Muscle of arm (tissue), 14 donors: ENCODE measurements at places on chromosomes 12 and 14.

DNA sequence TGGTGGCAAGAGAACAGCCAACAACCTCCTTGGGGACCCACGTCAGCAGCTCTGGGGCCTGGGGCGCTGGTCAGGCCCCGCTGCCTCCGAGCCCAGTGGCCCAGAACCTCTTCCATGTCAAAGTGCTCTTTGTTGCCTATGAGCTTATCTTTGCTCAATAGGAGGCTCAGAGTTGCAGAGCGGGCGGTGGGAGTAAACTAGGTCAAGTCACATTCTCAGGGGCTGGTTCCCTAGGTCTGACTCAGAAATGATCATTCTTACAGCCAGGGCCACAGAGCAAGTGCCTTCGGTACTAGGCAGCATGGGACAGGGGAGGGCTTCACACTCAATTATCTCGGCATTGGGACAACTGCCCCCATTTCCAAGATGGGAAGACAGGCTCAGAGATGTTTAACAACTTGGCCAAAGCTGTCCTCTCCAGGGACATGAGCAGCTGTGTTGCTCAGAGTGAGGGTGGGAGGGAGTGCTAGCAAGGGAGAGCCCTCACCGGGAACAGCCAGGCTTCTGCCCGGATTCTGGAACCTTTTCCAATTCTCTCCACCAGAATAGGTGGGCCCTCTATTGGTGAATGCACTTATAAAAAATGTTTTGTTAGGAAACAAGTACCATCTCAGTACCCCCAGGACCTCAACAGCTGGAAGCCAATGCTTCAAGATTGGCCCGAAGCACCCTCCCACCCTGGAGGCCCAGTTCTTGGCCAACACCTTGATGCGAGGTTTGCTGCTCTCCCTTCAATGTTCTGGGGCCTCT is 11.9 kb downstream of the SLC25A29 start:
- DNase-seq: no peak

DNA sequence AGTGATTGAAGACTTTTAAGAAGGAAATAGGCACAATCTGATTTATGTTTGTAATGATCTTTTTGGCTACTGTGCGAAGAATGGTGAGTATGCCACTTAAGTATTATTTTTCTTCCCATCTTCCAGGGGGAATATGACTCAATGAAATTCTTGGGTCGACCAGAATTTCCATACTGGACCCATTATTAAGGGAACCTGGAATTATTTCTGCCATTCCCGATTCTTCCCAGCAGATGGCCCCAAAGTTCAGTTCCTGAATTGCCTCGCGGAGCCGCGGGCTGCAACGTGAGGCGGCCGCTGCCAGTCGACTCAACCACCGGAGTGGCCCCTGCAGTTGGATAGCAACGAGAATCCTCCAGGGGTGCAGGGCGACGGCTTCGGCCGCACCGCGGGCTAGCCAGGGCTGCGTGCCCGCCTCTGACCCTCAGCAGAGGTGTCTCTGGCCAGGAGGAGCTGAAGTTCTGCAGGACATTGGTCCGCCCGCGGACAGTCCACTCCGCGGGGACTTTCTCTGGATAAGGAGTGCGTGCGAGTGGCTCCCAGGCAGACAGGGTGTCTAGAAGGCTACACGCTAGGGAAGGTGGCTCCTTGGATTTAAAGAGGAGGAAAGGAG is 628 bp upstream of the TSHR start:
- peak; percentile 78 for DNase-seq

DNA sequence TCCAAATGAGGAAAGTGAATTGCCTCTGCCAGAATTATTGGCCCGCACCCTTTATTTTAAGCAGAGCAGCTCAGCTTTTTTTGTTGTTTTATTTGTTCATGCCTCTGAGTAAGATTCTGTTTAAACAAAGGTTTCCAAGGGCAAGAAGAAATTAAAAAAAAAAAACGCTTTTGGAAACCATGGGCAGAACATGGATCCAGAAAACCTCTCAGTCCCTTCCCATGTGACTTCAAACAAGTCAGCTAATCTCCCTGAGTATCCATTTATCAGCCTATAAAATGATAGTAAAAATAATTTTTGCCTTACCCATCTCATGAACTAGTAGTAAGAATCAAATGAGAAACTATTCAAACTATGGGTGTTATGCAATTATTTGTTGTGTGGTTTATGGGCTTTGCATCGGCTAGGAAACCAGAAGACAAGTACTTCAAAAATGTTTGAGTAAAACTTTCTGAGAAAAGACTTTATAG is 27.6 kb downstream of the KITLG start:
- DNase-seq: no peak

- no peak for DNase-seq
Observed at GRCh38 chr14:66216763-66217162, 269.4 kb upstream of the CCDC196 start.

GRCh38 chr14:88618476-88618875 is 55.6 kb downstream of the ZC3H14 start:
- no peak for DNase-seq

DNA sequence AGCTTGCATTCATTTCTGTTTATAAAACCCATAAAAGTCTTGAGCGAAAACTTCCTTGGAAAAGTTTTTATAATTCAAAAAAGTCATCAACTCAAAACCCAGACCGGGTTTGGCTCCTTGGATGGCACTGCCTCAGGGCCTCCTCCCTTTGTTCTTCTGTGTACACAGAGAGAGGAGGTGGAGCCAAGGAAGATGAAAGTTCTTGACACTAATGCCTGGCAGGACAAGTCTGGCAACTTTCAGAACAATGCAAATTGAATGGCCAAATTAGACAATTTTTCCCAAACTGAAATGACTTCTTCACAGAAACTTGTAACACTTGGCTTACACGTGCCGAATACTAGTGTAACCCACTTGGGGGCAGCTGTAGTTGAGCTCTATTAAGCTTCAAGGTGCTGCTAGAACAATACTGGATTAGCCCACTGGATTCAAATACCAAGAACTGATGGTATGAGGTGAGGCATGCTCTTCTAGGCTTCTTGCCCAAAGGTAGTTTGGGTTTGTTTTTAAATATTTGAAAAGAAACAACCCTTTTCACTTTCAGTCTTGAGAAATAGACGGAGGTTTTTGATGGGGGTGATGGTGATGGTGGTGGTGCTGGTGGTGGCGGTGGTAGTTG is 86.6 kb upstream of the FRMD6 start:
- no peak for DNase-seq

DNA sequence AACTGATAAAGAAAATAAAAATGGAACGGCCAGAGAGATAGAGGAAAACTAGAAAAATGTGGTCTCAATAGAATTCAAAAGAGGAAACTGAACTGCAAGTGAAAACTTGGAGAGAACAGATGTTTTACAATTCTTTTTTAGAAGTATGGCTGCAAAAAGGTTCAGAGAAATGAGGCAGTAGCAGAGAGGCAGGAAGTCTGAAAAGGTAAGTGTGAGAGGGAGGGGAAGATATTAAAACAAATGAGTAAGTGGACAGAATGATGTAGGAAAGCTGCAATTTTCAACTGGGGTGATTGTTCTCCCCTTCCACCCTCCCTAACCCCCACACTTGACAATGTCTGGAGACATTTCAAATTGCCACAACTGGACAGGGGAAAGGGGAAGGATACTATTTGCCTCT is 12.9 kb downstream of the BTBD7 start:
- no peak for DNase-seq

- no peak for DNase-seq
Observed at GRCh38 chr14:93543766-93544165, 113.0 kb downstream of the UNC79 start.

GRCh38 chr14:54312166-54312801 is 84.5 kb upstream of the CDKN3 start:
- DNase-seq: no peak

GRCh38 chr12:131027876-131028586 is 74.3 kb downstream of the ADGRD1 start:
- no peak for DNase-seq

- DNase-seq: no peak
Observed at GRCh38 chr12:11836282-11837151, 187.0 kb downstream of the ETV6 start.

GRCh38 chr14:34364201-34364600 is 97.8 kb downstream of the SPTSSA start:
- DNase-seq: no peak

DNA sequence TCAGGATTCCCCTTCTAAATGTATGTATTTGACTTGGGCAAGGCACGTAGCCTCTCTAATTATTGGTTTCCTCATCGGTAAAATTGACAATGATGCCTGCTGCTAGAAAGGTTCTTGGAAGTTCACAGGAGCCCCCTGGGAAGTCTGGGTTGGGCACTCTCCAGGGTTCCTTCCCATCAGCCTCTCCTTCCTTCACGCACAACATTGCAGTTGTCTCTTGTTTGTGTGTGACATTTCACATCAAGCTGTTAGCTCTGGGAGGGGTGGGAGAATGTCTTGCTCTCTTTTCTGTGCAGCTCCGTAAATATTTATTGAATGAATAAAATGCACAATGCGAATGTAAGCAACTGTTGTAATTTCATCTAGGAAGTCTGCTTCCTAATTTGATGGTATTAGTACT is 153.2 kb upstream of the PRICKLE1 start:
- DNase-seq: no peak

DNA sequence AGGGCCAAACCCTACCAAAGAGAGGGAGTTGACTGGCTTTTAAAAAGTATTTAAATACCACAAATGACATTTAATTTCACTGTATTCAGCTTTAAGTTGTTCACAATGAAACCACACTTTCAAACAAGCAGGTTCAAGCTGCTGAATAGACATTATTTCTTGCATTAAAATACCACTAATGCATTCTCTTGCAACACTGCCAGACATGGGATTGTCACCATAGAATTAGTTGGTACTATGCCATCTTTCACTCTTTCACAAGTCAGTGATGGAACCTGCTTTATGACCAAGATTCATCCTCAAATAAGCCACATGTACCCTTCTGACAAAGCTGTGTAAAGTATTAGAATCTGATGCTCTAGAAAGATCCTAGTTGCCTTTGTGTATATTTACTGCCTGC is 239.4 kb downstream of the PAWR start:
- no peak for DNase-seq

DNA sequence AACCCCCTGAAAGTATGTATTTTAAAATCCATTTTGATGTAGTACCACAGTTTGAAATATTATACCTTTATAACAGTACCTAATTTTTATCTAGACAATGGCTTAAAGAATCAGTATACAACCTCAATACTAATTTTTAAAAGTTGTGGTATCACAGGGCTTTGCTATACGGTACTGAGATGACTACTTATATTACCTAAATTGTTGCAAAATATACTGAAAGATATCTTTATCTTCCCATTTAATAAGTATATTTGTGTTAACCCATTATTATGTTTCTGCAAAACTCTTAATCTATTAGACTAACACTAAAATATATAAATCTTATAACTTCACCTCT is 67.1 kb downstream of the RALGAPA1 start:
- no peak for DNase-seq

DNA sequence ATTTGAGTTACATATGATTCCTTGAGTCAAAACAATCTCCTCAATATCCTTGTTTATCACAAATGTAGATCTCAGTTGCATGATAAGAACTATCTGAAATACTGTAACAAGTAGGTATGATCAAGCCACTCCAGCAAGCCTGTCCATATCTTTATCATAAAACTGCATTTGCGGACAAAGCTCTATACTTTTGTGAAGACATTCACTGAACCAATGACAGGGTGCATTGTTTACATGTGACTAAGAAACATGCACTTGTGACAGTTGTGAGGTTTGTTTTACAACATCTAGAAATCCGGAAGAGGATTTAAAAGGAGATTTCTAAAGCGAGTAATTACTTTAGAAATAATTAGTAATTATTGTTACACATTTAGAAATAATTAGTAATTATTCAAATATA is 111.7 kb downstream of the PPP2R5E start:
- no peak for DNase-seq

DNA sequence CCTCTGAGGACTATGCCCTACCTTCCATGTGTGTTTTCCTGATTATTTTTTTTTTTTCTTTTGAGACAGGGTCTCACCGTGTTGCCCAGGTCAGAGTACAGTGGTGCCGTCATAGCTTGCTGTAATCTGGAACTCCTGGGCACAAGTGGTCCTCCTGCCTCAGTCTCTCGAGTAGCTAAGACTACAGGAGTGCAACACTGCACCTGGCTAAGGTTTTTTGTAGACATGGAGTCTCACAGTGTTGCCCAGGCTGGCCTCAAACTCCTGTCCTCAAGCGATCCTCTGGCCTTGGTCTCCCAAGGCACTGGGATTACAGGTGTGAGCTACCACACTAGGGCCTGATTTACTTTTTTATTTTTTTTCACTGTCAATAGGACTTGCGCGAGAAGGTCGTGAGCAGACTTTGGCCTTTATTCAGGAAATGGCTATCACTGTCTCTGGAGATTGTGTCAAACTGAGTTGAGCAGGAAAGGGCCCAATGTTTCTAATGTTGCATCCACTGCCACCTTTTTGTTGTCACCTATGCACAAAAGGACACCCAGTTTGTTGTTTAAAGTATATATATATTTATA is 47.7 kb downstream of the FLRT2 start:
- DNase-seq: no peak

GRCh38 chr12:121795034-121795968 is 1.8 kb upstream of the RHOF start:
- DNase-seq: peak; percentile 95

GRCh38 chr14:91417120-91417982 is at the start of gene CCDC88C:
Gene CCDC88C (minus strand): TSS chr14:91417820. CDS start chr14:91417690, 130 bp downstream.
- DNase-seq: no peak
